ENCODE measurements at places on chromosomes 13 and 19.

DNA sequence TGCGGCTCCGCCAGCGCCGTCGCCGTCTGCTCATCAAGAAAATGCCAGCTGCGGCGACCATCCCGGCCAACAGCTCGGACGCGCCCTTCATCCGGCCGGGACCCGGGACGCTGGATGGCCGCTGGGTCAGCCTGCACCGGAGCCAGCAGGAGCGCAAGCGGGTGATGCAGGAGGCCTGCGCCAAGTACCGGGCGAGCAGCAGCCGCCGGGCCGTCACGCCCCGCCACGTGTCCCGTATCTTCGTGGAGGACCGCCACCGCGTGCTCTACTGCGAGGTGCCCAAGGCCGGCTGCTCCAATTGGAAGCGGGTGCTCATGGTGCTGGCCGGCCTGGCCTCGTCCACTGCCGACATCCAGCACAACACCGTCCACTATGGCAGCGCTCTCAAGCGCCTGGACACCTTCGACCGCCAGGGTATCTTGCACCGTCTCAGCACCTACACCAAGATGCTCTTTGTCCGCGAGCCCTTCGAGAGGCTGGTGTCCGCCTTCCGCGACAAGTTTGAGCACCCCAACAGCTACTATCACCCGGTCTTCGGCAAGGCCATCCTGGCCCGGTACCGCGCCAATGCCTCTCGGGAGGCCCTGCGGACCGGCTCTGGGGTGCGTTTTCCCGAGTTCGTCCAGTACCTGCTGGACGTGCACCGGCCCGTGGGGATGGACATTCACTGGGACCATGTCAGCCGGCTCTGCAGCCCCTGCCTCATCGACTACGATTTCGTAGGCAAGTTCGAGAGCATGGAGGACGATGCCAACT lies 24.4 kb upstream of the KCTD15 start:
- no peak for DNase-seq

GRCh38 chr13:94416454-94417080 lies 62.9 kb downstream of the DCT start:
- DNase-seq, result no peak

DNA sequence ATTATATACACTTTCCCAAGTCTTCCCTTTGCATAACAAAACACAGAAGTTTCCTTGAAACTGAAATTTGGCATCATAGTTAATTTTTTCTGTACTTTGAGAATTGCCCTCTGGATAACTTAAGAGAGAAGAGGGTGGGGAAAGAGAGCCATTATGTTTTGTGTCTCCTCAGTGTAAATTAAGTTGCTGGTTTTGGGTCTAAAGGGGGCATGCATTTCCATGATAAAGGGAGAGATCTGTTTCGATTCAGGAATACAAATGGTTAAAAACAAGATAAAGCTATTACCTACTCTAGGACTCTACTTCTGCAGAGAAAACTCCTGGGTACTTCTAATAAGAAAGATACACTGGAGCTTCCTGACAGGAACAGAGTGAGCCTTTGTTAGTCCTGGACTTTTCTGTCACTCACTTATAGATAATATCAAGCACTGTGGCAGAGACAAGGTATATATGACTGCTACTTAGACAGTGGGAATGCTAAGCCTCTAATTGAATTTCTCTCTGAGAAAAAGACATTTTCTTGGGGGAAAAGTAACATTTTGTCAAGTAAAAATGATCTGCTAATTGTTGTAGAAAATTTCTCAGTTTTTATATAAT lies 142.8 kb upstream of the PCDH9 start:
- no peak for DNase-seq

GRCh38 chr19:309206-309565 lies 18.0 kb upstream of the PLPP2 start:
- no peak for DNase-seq

GRCh38 chr19:55333870-55334269 lies 5.8 kb upstream of the KMT5C start:
- no peak for DNase-seq

GRCh38 chr13:91399189-91400062 lies 1.0 kb downstream of the GPC5 start:
- no peak for DNase-seq

DNA sequence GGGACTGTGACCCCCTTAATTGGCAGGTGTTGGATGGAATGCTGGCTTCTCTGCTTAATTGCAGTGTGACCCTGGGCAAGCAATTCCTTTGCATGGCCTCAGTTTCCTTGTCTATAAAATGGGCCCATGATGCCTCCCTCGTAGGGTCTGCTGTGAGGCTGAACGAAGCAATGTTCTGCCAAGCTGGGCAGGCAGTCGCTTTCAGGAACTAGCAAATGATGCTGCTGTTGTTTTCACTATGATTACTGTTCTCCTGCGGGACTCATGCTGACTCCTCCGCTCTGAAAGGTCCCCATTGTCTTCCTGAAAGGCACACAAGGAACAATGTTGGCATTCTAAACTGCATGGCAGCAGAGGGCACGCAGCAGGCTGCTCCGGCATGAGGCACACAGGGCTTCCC lies 6.8 kb downstream of the BICRA start:
- no peak for DNase-seq

- DNase-seq, result no peak
Measured at GRCh38 chr13:30224732-30225131, 82.6 kb downstream of the KATNAL1 start.

- DNase-seq, result no peak
Measured at GRCh38 chr13:46554951-46555350, 2.0 kb downstream of the LRCH1 start.

DNA sequence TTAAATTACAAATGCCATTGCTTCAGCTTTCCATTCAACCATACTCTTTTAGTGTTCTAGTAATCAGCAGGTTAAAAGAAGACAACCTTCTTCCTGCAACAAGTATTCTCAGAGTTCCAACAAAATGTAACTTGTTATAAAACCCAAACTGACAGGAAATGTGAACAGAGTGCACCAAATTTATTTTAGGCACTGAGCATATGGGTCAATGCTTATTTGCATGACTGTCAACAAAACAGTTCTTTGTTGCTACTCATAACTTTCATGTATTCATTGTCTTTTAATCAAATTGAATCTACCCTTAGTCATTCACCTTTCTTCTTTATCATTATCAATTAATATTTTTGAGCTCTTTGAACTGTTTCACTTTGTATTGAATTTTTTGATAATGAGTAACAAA lies 554.1 kb downstream of the DACH1 start:
- no peak for DNase-seq

Data from NCI-H187 (cell line).